GM12878 (cell line): ENCODE measurements at places on chromosomes 4 and X. TPM values are rescaled to one million over a fixed set of nuclear protein-coding genes. Genes with fewer than 3 reads are reported as not detected.

GRCh38 chrX:69050051-69050765, 115.0 kb downstream of the PJA1 start:
- H3K4me1 ChIP-seq, result no peaks in the 10 kb centered on the region
- 0 out of 2 replicates have a peak, but pooled peaks cover 2% of the 10 kb centered on the region for H3K27me3 ChIP-seq
- DNase-seq, result no peak
- H3K36me3 ChIP-seq, result no peaks in the 10 kb centered on the region

- H3K27me3 ChIP-seq, result no peaks in the 10 kb centered on the region
- no peaks in the 10 kb centered on the region for H3K4me1 ChIP-seq
- H3K4me3 ChIP-seq, result no peak overlapping the region
- H3K27ac ChIP-seq, result no peak overlapping the region
- H3K36me3 ChIP-seq, result no peaks in the 10 kb centered on the region
Observed at GRCh38 chrX:144896323-144896722, 351.0 kb upstream of the SPANXN1 start.

GRCh38 chr4:149986917-149987316, 91.3 kb upstream of the DCLK2 start:
- H3K4me1 ChIP-seq, result no peaks in the 10 kb centered on the region
- H3K27me3 ChIP-seq, result no peaks in the 10 kb centered on the region; the same call in 1 of the 2 replicates
- no peaks in the 10 kb centered on the region for H3K36me3 ChIP-seq
- H3K4me3 ChIP-seq, result no peak overlapping the region

GRCh38 chr4:109164011-109164410, 138.4 kb downstream of the COL25A1 start:
- no peak overlapping the region for H3K4me3 ChIP-seq
- DNase-seq, result no peak
- H3K36me3 ChIP-seq, result no peaks in the 10 kb centered on the region
- H3K27me3 ChIP-seq, result no peaks in the 10 kb centered on the region
- H3K4me1 ChIP-seq, result no peaks in the 10 kb centered on the region

RASL11B gene
- total RNA-seq, result not detected in 2 replicates

- H3K27me3 ChIP-seq, result no peaks in the 10 kb centered on the region
- no peaks in the 10 kb centered on the region for H3K4me1 ChIP-seq
- DNase-seq, result no peak
- no peak overlapping the region for H3K4me3 ChIP-seq
- no peak overlapping the region for H3K27ac ChIP-seq
Observed at GRCh38 chr4:100428051-100428450, 89.8 kb downstream of the EMCN start.

DNA sequence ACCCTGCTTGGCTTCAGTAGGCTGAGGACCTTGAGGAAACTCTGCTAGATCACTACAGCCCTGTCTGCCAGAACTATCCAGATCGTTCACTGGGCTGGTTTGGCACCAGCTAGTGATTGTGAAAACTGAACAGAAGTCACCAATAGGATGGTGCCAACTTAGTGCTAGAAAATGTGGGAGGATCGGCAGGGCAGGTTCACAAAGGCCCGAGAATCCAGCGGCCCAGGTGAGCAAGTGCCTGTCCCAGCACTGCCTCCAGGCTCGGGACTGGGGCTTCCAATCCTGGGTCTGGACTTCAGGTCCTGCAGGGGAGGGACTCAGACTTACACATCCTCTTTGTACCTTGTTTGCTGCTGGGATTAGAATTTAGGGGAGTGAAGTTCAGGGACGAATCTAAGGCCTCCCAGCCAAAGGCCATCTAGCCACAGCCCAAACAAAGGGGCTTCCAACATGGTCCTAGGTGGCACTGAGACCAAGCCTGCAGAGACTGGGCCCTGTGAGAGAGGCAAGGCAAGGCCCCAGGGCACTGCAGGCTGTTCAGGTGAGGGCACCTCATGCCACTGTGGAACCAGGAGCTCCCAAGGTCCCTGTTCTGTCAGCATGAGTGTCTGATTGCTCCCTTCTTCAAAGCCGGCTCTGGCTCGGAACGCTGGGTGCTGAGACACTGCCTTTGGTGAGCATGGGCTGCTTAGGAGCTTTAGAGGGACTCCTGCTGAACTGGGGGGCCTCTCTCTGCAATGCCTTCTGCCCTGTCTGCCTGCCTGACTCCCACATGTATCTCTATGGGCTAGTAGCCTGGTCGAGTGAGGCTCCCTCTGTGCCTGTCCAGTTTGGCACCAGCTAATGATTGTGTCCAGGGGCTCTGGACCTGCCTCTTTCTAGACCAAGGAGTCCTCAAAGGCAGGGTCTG, 20.7 kb upstream of the ZNF185 start:
- no peak overlapping the region for H3K4me3 ChIP-seq
- H3K27ac ChIP-seq, result no peak overlapping the region
- H3K4me1 ChIP-seq, result no peaks in the 10 kb centered on the region
- H3K27me3 ChIP-seq, result no peaks in the 10 kb centered on the region

ASB5 gene
- total RNA-seq, result not detected in 2 replicates

DNA sequence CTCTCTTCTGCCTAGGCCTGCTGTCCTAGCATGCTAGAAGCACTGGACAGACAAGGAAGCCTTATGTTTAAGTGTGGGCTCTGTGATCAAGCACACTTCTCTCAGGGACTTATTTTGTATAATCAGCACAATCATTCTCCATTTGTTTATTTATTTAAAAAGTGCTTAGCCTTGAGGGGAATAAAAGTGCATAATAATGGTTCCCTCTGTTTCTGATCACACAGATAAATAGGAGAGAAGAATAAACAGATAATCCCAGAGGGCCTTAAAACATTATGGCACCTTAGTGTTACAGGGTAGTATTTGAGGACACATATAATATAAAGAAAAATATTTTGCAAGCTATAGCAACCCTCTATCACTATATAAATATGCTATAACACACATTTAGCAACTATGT, 146.5 kb downstream of the UNC5C start:
- no peaks in the 10 kb centered on the region for H3K36me3 ChIP-seq
- no peaks in the 10 kb centered on the region for H3K27me3 ChIP-seq
- DNase-seq, result no peak
- no peaks in the 10 kb centered on the region for H3K4me1 ChIP-seq
- H3K27ac ChIP-seq, result no peak overlapping the region

HS3ST1 gene
- 0.18 and 0.80 TPM in 2 replicates for total RNA-seq

FAM47A gene
- not detected in 2 replicates for total RNA-seq

TCEAL7 gene
- total RNA-seq, result not detected in 2 replicates

PCDH7 gene
- 0.21 TPM in 1 of 2 replicates, not detected in the other for total RNA-seq

GRCh38 chrX:137031517-137032340, 2.1 kb downstream of the GPR101 start:
- peak; percentile 5 for DNase-seq
- H3K4me3 ChIP-seq, result peak overlapping the region; percentile 46
- H3K36me3 ChIP-seq, result no peaks in the 10 kb centered on the region
- H3K27me3 ChIP-seq, result peaks cover 6% of the 10 kb centered on the region; the same call in 1 of the 2 replicates
- no peaks in the 10 kb centered on the region for H3K4me1 ChIP-seq

- no peaks in the 10 kb centered on the region for H3K27me3 ChIP-seq
- H3K36me3 ChIP-seq, result no peaks in the 10 kb centered on the region
- DNase-seq, result no peak
- H3K27ac ChIP-seq, result no peak overlapping the region
Observed at GRCh38 chr4:140117947-140118346, 36.0 kb downstream of the MAML3 start.

MAD2L1 gene
- 61.6 and 74.0 TPM in 2 replicates for total RNA-seq

- H3K4me3 ChIP-seq, result no peak overlapping the region
- H3K4me1 ChIP-seq, result peaks cover 9% of the 10 kb centered on the region
- no peak overlapping the region for H3K27ac ChIP-seq
- H3K36me3 ChIP-seq, result no peaks in the 10 kb centered on the region
Observed at GRCh38 chr4:1196421-1197183, 24.2 kb upstream of the SPON2 start.

CT47B1 gene
- total RNA-seq, result not detected in 2 replicates

GRCh38 chrX:8036914-8037313, 109.7 kb upstream of the PNPLA4 start:
- H3K27ac ChIP-seq, result no peak overlapping the region
- no peak overlapping the region for H3K4me3 ChIP-seq
- H3K27me3 ChIP-seq, result no peaks in the 10 kb centered on the region; the same call in 1 of the 2 replicates

- H3K27me3 ChIP-seq, result no peaks in the 10 kb centered on the region
- peak overlapping the region; percentile 99 for H3K27ac ChIP-seq
- peak overlapping the region; percentile 96 for H3K4me3 ChIP-seq
- H3K4me1 ChIP-seq, result peaks cover 9% of the 10 kb centered on the region
- DNase-seq, result no peak
Observed at GRCh38 chrX:53223068-53223693, 1.8 kb downstream of the KDM5C start.

GRCh38 chr4:129822701-129823100, 726.7 kb downstream of the C4orf33 start:
- H3K27me3 ChIP-seq, result no peaks in the 10 kb centered on the region
- H3K36me3 ChIP-seq, result no peaks in the 10 kb centered on the region
- H3K27ac ChIP-seq, result no peak overlapping the region
- no peak for DNase-seq
- H3K4me3 ChIP-seq, result no peak overlapping the region

DNA sequence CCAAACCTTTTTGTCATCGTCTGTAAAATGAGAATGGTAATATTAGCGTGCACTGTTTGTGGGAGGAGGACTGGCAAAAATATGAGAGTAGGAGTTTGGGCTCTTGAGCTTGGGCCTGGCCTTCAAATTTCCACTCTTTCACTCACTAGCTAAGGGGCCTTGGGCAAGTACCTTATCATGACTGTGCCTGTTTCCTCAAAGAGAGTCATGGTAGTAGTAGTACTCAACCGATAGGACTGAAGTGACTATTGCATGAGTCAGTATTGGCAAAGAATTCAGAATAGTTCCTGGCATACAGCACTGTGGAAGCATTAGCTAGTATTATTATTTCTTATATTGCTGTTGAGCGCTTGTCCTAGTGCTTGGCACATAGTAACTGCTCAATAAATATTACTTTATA, 16.0 kb upstream of the RBM3 start:
- H3K4me3 ChIP-seq, result no peak overlapping the region
- H3K36me3 ChIP-seq, result no peaks in the 10 kb centered on the region; the same call in 1 of the 2 replicates
- no peaks in the 10 kb centered on the region for H3K4me1 ChIP-seq
- no peak for DNase-seq
